Activated CD8-positive, alpha-beta T cell treated with anti-CD3 and anti-CD28 coated beads, Interleukin-2, amount 10 ng/mL, durations not matched to agents 7 days and 5 days (primary cell): ENCODE measurements at places on chromosomes 1 and 21. TPM values are rescaled to one million over a fixed set of nuclear protein-coding genes. Genes with fewer than 3 reads are reported as not detected.

GRCh38 chr1:115445090-115445489, 107.0 kb upstream of the NGF start:
- H3K27ac ChIP-seq = no peak overlapping the region
- H3K27me3 ChIP-seq = peaks cover 6% of the 10 kb centered on the region
- no peaks in the 10 kb centered on the region for H3K4me1 ChIP-seq
- DNase-seq = no peak
- H3K36me3 ChIP-seq = no peaks in the 10 kb centered on the region

DNA sequence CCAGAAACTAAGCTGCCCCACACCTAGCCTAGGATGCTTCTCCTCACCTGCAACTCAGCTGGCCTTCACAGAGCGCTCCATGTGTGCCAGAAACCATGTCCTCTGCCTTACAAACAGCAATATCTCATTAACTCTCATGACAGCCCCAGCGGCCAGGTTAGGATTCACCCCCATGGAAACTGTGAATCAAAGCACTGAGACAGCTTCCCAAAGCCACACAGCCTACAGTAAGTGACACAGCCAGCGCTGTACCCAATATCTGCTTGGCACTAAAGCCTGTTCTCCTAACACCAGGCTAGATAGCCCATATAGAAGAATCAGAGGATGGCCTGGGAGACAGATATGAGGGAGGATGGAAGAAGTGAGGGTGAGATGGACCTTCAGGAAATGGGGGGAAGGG, 13.5 kb downstream of the KCNN3 start:
- peaks cover 10% of the 10 kb centered on the region for H3K4me1 ChIP-seq
- DNase-seq = no peak
- no peak overlapping the region for H3K4me3 ChIP-seq
- H3K36me3 ChIP-seq = no peaks in the 10 kb centered on the region
- H3K27me3 ChIP-seq = peaks cover 3% of the 10 kb centered on the region
- H3K27ac ChIP-seq = no peak overlapping the region

- no peak overlapping the region for H3K4me3 ChIP-seq
- H3K36me3 ChIP-seq = no peaks in the 10 kb centered on the region
- no peak overlapping the region for H3K27ac ChIP-seq
- DNase-seq = no peak
- H3K27me3 ChIP-seq = peaks cover 33% of the 10 kb centered on the region
These were observed 39.5 kb upstream of the CASZ1 start for GRCh38 chr1:10835822-10836421.

DNA sequence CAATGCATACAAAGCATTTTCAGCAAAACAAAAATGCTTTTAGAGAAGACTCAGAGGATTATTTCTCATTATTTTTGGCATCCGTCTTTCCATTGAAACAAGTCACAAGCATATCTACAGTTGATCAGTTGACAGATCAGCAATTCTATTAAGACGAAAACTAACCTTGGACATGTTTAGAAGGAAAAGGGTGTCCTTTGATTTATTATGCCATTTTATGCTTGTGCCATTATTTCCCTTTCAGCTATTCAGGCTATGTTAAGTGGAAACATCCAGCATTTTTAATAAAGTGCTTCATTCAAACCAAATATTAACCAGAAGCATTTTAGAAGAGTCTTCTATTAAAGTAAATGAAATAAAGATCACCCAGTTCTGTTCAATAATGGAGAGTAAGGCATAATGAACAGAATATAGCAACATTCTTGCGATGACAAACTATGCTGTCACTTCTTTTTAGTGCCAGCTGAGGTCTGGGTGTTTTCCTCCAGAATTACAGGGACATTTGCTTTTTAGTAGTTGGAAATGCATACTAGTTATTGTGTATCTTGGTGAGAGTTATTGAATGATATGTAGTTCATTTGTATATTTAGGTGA, 481.4 kb downstream of the PLA2G4A start:
- no peak overlapping the region for H3K4me3 ChIP-seq
- no peaks in the 10 kb centered on the region for H3K27me3 ChIP-seq
- H3K27ac ChIP-seq = no peak overlapping the region
- no peaks in the 10 kb centered on the region for H3K4me1 ChIP-seq
- H3K36me3 ChIP-seq = no peaks in the 10 kb centered on the region

Gene HPCAL4
- total RNA-seq = 0.47 TPM

GRCh38 chr1:207004931-207005830, 27.4 kb downstream of the C1orf116 start:
- peak; percentile 60 for DNase-seq
- H3K27me3 ChIP-seq = peaks cover 33% of the 10 kb centered on the region
- no peaks in the 10 kb centered on the region for H3K4me1 ChIP-seq
- H3K27ac ChIP-seq = no peak overlapping the region
- H3K4me3 ChIP-seq = no peak overlapping the region
- H3K36me3 ChIP-seq = no peaks in the 10 kb centered on the region

DNA sequence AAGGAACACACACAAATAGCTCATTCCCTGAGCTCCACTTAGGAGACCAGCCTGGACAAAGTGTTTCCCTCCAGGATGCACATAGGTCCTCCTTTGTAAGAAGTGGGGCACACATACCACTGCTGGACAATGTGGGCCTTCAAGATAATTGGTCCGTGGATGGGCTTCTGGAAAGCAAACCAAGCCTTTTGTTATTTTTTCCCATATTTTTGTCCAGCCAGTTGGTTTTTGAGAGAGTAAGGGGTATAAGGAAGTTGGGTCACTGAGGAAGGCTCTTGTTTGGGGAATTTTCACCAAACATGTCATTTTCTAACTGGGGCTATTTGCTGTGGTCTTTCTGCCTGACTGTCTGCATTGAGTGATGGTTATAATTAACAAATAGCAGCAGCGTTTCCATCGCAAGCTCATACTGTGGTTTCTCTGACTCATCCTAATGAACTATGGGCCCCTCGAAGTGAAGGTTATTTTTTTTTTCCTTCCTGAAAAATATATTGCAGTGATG, 306.3 kb upstream of the DUSP10 start:
- no peak overlapping the region for H3K4me3 ChIP-seq
- no peak for DNase-seq
- peaks cover 2% of the 10 kb centered on the region for H3K27me3 ChIP-seq
- H3K4me1 ChIP-seq = peaks cover 17% of the 10 kb centered on the region

Gene VANGL1
- total RNA-seq = 14.1 TPM

DNA sequence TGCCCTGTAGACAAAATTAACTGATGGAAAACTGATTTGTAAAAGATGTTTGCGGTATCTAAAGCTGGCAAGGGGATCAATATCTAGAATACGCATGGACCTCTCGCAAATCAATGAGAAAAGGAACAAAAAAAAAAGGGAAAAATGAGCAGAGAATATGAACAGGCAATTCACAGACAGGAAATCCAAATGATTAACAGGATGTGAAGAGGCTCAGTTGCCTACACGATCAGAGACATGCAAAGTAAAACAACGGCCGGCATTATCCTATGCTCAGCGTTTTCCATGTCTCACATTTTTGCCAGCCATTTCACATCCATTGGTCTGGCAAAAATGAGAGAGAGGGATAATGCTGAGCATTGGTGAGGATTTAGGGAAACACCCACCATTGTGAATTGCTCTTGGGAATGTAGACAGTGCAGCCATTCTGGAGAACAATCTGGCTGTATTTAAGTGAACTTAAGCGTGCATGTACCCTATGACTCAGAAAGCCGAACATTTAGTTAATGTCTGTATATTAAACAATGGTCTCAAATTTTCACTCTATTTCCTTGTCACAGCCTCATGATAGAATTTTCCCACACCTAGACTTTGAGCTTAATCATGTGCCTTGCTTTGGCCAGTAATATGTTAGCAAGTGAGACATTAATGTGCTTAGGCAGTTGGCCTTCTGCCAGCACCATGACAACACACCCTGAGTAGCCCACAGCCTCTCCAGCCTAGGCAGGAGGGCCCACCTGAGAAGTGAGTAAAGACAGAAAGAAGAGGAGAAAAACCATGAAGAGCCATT, 61.0 kb upstream of the NBPF3 start:
- H3K4me1 ChIP-seq = peaks cover 6% of the 10 kb centered on the region
- H3K4me3 ChIP-seq = no peak overlapping the region
- H3K27ac ChIP-seq = no peak overlapping the region
- H3K27me3 ChIP-seq = peaks cover 29% of the 10 kb centered on the region
- DNase-seq = no peak

GRCh38 chr21:27062443-27062842, 95.6 kb upstream of the ADAMTS5 start:
- no peak for DNase-seq
- no peaks in the 10 kb centered on the region for H3K27me3 ChIP-seq
- no peak overlapping the region for H3K4me3 ChIP-seq
- no peak overlapping the region for H3K27ac ChIP-seq

DNA sequence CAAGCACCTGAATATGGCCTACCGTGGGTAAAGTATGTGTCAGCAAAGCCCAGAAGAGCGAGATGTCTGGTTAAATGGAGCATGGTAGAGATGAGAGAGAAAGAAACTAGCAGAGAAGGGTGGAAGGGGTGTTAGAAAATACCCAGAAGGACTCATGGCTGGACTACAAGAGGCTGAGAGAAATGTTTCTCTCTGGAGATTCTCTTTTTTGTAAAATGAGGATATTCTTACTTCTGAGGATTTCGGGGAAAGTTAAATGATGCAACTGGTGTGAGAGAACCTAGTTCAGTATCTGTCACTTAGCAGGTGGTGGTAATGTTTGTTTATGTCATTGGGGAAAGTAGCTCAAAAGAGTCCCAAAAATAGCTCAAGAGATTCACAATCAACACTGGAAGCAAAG, 7.2 kb upstream of the EPS15 start:
- no peak overlapping the region for H3K4me3 ChIP-seq
- no peak overlapping the region for H3K27ac ChIP-seq
- no peaks in the 10 kb centered on the region for H3K36me3 ChIP-seq
- peaks cover under 1% of the 10 kb centered on the region for H3K4me1 ChIP-seq
- H3K27me3 ChIP-seq = no peaks in the 10 kb centered on the region

GRCh38 chr1:44826375-44827196, 16.5 kb downstream of the PTCH2 start:
- H3K4me3 ChIP-seq = no peak overlapping the region
- peaks cover 15% of the 10 kb centered on the region for H3K4me1 ChIP-seq
- H3K27ac ChIP-seq = no peak overlapping the region
- no peak for DNase-seq

Gene ZBTB8B
- not detected for total RNA-seq

- H3K4me1 ChIP-seq = peaks cover 34% of the 10 kb centered on the region
- H3K27me3 ChIP-seq = peaks cover 5% of the 10 kb centered on the region
- peaks cover 8% of the 10 kb centered on the region for H3K36me3 ChIP-seq
- no peak overlapping the region for H3K4me3 ChIP-seq
These were observed 1639.3 kb downstream of the MRPL39 start for GRCh38 chr21:23968008-23968407.

Gene NPHP4
- 17.2 TPM for total RNA-seq

Gene IL10
- total RNA-seq = 0.32 TPM

Gene CSMD2
- total RNA-seq = not detected

Gene AK5
- total RNA-seq = 1.2 TPM

Gene MROH9
- not detected for total RNA-seq

- no peak overlapping the region for H3K4me3 ChIP-seq
- no peak for DNase-seq
- H3K4me1 ChIP-seq = peaks cover 2% of the 10 kb centered on the region
- no peak overlapping the region for H3K27ac ChIP-seq
- H3K27me3 ChIP-seq = no peaks in the 10 kb centered on the region
These were observed 17.6 kb downstream of the LMO4 start for GRCh38 chr1:87346130-87346814.

- peak overlapping the region; percentile 85 for H3K27ac ChIP-seq
- peak; percentile 48 for DNase-seq
- H3K4me3 ChIP-seq = peak overlapping the region; percentile 86
- peaks cover 54% of the 10 kb centered on the region for H3K36me3 ChIP-seq
- H3K4me1 ChIP-seq = peaks cover 42% of the 10 kb centered on the region
- no peaks in the 10 kb centered on the region for H3K27me3 ChIP-seq
These were observed 3.8 kb downstream of the IRF2BP2 start for GRCh38 chr1:234605983-234606783.

Gene SLC6A9
- total RNA-seq = 2.3 TPM

DNA sequence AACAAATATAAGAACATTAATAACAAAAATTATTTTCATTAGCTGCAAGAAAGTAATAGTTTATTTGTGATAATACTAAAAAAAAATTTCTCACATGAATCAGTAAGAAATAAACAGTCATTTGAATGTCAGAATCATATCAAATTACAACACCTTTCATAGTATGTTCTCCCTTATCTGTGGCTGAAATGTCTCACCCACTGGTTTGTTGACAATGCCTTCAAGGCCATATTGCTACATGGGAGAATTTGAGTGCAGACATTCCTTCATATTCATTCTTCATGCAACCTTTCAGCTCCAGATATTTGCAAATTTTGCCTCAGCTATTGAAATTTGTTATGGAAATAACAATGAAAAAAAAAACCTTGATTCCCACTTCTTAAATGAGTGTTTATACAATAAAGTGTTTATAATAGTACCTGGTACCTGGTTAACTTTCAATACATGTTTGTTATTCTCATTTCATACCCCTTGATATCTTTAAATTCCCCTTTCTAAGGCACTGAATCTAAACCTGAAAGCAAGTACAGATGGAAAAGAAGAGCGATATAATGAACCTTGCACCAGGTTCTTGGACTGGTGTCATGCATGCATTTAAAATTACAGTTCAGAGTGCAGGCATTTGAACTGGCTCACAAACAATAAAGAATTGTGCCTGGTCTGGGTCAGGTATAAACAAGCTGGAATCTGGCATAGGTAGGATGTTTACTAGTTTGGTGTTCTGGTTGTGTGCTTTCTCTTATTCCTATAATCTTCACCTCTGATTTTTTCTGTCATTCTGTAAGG, 242.2 kb upstream of the ADGRL2 start:
- no peak overlapping the region for H3K4me3 ChIP-seq
- H3K36me3 ChIP-seq = no peaks in the 10 kb centered on the region
- H3K27ac ChIP-seq = no peak overlapping the region
- H3K27me3 ChIP-seq = no peaks in the 10 kb centered on the region
- DNase-seq = no peak
- no peaks in the 10 kb centered on the region for H3K4me1 ChIP-seq

GRCh38 chr1:203796236-203796605, 798 bp downstream of the ZBED6 start:
- H3K27me3 ChIP-seq = no peaks in the 10 kb centered on the region
- peak; percentile 50 for DNase-seq
- H3K4me3 ChIP-seq = peak overlapping the region; percentile 100
- H3K36me3 ChIP-seq = peaks cover 46% of the 10 kb centered on the region
- peaks cover 45% of the 10 kb centered on the region for H3K4me1 ChIP-seq

Gene MFSD2A
- 4.1 TPM for total RNA-seq

DNA sequence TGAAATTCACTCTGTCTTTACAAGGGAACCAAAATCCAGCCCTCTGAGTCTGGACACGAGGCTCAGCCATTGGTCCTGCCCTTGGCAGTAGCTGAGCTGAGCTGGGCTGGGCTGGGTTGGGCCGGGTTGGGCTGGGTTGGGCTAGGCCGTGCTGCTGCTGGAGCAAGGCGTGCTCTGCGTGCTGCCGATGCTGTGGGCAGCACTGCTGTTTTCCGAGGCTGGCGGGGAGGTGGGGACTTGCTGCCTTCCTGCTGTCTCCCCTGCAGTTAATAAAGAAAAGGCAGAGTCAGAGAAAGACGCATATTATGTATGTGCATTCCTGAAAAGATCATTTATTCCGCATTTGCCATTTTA, 182.9 kb downstream of the CDC7 start:
- DNase-seq = no peak
- no peak overlapping the region for H3K4me3 ChIP-seq
- H3K27me3 ChIP-seq = no peaks in the 10 kb centered on the region
- no peak overlapping the region for H3K27ac ChIP-seq
- H3K36me3 ChIP-seq = peaks cover 6% of the 10 kb centered on the region

Gene RGS18
- total RNA-seq = 0.18 TPM
